ENCODE measurements at places on chromosomes 7 and 10.

DNA sequence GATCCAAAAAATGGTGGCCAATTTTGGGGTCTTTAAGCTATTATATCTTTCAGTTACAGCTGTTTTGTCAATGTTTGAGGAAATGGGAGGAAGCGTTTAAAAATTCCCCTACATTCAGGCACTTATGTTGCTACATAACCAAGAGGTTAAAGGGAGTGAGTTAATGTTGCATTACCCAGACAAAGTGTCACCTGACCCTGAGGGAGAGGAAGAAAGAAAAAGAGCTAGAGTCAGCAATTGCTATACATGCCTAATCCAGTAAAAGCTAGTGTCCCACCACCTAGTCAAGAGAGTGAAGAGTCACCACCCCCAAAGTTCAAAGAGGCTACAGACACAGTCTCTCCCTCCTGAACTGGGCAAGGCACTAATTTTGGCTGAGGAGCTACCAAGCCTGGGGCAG, 69.5 kb upstream of the ZNF92 start:
- peak; percentile 4 for DNase-seq

GRCh38 chr10:5557040-5557721, 32.4 kb downstream of the CALML3 start:
- no peak for DNase-seq

DNA sequence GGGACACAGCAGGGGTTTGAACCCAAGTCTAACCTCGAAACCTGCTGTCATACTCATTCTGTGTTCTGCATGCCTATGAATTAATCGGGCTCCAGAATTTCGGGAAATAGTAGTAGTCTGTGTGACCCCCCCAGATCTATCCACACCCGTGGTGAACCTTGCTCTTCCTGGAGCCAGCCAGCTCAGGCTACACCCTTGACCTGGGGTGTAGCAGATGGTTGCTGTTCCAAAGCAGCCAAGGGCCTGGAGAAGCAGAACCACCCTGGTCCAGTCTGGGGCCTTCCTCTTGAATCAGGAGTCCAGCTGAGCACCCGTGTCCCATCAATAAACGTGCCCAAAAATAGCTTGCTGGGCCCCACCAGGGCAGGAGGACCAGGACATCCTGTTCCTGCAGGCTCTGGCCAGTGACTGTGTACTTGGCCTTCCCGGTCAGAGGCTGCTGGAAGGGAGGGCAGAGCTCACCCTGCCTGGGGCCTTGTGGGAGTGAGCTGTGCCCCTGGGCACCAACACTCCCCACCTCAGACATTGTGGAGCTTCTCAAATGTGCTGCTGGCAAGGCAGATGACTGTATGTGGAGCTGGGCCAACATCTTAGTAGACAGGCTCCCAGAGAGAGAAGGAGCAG, 101.2 kb upstream of the ZNF716 start:
- no peak for DNase-seq

DNA sequence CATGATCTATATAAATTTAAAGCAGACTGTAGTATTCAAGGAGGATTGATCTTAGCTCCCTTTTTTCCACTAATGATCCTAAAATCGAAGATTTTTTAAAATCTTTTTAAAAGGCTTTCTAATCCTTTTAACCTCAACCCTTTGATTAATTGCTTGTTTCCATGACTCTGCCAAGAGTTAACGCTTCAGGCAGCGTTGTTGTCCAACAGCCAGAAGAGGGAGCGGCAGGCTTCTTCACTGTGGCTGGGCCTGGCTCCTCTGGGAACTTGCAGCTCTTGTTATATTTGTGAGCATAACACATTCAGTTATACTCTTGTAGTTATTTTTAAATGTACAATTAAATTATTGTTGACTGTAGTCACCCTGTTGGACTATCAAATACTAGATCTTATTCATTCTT, 26.3 kb downstream of the CRCP start:
- DNase-seq = no peak

DNA sequence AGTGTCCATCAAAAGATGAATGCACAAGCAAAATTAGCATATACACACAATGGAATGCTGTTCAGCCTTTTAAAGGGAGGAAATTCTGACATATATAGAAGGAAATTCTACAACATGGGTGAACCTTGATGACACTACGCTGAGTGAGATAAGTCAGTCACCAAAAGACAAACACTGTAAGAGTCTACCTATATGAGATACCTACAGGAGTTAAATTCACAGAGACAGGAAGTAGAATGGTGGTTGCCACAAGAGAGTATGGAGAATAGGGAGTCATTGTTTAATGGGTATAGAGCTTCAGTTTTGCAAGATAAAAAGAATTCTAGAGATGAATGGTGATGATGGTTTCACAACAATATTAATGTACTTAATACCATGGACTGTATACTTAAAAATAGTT, 51.8 kb downstream of the HERC4 start:
- DNase-seq = no peak

GRCh38 chr7:156402255-156402654, 238.3 kb upstream of the RNF32 start:
- DNase-seq = no peak

- DNase-seq = no peak
Measured at GRCh38 chr7:17709599-17709998, 230.7 kb downstream of the SNX13 start.

- DNase-seq = no peak
Measured at GRCh38 chr10:43868952-43869351, 220.3 kb upstream of the ZNF32 start.

- no peak for DNase-seq
Measured at GRCh38 chr10:132355754-132356153, 23.8 kb downstream of the LRRC27 start.

DNA sequence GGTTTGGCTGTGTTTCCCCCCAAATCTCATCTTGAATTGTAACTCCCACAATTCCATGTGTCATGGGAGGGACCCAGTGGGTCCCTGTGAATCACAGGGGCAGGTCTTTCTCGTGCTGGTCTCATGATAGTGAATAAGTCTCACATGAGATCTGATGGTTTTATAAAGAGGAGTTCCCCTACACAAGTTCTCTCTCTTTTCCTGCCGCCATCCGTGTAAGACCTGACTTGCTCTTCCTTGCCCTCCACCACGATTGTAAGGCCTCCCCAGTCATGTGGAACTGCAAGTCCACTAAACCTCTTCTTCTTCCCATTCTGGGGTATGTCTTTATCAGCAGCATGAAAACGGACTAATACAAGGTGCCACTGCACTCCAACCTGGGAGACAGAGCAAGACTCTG, 329.2 kb downstream of the TNS3 start:
- no peak for DNase-seq

- DNase-seq = no peak
Measured at GRCh38 chr10:110419265-110419664, 78.4 kb upstream of the DUSP5 start.

DNA sequence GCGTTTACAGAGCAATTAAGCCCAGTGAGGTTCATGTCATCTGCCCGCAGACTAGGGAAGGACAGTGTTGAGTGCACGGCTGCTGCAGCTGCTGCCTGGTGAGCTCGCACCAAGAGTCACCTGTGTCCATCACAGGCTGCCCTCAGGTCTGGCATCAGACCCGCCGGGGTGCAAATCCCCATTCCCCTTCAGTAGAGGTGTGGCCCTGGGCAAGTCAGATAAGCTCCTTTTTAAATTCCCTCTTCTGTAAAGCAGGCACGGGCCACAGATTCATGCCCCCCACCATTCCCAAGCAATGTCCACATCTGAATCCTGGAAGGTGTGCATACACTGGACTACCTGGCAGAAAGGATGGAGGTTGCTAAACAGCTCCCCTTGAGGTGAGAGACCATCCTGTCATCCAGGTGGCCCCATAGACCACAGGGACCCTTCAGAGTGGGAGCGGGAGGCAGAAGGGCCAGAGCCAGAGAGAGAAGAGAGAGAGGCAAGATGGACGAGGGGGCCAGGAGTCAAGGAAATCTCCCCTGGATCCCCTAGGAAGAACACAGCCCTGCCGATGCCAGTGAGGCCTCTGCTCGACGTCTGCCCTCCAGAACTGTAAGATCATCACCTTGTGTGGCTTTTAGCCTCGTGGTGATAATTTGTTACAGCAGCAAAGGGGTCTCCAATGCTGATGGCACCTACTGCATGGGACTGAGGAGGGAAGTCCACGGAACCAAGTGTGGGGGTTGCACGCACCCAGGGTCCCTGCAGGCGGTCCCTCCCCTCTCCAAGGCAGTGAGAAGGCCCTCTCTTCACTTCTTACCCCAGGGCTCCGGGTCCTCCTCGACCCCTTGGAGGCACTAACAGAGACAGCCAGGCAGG, 168.8 kb downstream of the TCERG1L start:
- no peak for DNase-seq

All from renal cortex interstitium (tissue), 15 donors.